ENCODE measurements at places on chromosomes 1 and 21.

DNA sequence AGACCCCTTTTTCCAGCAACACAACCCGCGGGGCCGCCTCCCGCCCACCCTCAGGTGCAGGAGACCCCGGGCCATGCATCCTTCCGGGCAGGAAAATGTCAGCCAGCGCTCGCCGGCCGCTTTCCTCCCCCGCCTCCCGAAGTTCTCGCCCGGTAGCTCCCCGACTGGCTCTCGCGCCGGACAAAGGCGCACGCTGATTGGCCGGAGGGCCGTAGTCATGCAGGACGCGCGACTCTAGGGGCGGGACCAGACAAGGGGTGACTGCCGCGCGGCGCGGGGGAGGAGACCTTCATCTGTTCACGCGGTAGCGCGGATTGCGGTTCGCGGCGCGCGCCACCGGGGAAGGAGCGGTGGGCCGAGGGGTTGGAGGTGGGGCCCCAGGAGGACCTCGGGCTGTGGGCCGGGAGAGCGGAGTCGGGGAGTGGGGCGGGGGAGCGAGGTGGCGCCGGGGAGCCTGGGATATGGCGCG lies at the start of gene FLVCR1:
FLVCR1 (plus strand) TSS at position 284 of the 469 bp plus-strand sequence; CDS start at position 462, 178 bp downstream.
- DNase-seq = peak; percentile 82

DNA sequence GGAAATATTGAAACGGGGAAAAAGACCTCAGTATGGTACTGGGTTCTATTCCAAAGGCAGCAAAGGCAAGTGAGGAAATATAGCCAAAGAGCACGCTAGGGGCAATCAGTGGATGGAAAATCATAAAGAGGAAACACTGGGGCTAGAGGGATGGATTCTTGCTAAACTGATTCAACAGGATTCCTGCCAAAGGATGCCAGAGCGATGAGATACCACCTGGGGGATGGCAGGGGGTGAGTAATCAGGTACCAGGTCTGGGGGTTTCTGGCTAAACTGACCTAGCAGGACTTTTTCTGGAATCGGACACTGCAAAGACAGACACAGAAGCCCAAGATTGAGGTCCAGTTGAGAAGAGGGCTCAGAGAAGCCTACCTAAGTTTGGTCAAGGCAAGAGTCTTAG lies 6.7 kb downstream of the CHI3L2 start:
- DNase-seq = no peak

DNA sequence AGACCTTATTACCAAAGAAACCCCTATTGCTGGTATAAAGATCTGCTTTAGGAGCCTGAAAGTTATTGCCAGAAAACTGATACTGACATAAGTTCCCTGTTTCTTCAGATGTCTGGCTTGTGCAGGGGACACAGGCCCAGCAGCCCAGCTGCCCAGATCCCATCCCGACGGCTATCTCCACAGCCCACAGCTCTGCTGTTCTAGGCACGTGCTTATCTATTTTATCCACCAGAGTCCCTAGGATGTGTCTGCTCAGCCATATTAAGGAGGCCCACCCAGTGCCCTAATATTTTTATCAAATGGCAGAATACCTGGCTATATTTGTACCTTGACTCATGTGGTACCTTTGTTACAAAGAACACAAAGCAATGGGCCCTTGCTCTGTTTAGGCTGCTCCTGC lies 58.9 kb downstream of the DDX20 start:
- DNase-seq = no peak

DNA sequence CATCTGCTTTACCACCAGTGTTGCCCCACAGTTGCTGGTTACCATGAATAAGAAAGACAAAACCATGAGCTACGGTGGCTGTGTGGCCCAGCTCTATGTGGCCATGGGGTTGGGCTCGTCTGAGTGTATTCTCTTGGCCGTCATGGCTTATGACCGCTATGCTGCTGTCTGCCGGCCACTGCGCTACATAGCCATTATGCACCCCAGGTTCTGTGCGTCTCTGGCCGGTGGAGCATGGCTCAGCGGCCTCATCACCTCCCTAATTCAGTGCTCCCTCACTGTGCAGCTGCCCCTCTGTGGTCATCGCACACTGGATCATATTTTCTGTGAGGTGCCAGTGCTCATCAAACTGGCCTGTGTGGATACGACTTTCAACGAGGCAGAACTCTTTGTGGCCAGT lies 14.0 kb downstream of the OR2G6 start:
- no peak for DNase-seq

DNA sequence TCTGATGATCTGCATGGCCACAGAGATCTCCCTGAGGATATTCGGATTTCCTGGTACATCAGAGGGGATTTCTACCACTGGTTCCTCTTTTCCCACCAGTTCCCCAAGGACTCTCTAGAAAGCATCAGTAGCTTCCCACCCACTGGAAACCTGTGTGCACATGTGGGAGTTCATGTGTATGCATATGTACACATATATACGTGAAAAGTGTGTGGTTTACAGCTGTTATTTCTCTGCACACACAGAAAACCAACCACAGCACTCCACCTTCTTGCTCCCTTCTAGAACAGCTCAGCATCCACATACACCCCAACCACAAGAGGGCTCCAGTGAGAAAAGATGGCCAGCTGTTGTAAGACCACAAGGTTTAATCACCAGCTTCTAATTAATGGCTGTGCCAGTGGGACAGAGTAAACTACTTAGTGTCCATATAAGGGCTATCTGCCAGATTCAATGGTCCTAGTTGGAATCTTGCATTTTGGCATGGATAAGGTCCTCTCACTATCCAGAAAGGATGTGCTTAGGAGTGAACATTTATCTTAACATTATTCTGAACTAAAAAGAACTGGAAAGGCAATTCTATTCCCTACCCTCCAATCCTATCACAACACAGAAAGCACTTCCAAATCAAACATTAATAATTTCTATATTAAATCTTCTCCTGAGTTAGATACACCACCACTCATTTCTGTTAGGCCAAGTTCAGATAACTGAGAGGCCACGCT lies 24.1 kb downstream of the GPR3 start:
- DNase-seq = peak; percentile 28

GRCh38 chr1:101175886-101176285 lies 60.9 kb upstream of the S1PR1 start:
- DNase-seq = no peak

GRCh38 chr1:25561421-25562100 lies 18.2 kb downstream of the LDLRAP1 start:
- DNase-seq = no peak

DNA sequence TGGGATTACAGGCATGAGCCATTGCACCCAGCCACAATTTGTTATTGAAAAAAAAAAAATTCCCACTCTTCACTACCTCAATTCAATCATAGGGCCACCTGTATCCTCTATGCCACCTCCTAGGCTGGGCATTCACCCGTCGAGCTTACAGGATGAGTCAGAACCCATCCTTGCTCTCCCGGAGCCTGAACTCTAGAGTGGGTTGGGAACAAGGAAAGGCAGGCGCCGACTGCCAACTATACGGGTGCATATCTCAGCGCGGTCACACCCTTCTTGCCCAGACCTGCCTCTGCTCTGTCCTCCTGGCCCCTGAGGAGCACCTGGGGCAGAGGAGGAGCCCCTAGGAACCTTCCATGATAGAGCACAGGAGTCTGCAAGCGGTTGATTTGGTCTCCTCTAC lies 21.4 kb upstream of the LBR start:
- DNase-seq = no peak

DNA sequence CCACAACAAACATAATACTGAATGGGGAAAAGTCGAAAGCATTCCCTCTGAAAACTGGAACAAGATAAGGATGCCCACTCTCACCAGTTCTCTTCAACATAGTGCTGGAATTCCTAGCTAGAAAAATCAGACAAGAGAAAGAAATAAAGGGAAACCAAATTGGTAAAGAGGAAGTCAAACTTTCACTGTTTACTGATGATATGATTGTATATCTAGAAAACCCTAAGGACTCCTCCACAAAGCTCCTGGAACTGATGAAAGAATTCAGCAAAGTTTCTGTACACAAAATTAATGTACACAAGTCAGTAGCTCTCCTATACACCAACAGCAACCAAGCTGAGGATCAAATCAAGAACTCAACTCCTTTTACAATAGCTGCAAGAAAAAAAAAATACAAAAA lies 6.9 kb upstream of the F13B start:
- DNase-seq = no peak

- no peak for DNase-seq
These were observed 111.2 kb upstream of the LBR start for GRCh38 chr1:225539069-225539468.

GRCh38 chr1:163672976-163673758 lies 351.4 kb downstream of the NUF2 start:
- DNase-seq = peak; percentile 8

DNA sequence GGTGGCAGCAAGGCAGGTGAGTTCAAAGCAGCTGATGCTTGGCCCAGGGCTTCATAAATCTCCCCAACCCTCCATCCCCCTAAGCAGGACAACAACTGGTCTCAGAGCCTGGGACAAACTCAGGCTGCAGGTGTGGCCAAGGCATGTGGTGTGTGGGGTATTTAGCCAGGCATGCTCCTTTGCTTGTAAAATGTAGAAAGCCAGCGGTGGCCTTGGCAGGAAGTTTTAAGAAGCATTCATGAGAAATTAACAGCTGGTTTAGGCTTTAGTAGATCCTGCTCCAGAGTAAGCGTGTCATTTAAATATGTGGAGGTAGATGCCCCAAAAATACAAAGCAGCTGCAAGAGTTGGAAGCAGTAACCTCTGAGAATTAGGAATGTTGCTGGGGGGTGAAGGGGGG lies 44.8 kb downstream of the NTPCR start:
- DNase-seq = no peak

All from fibroblast of skin of left biceps (primary cell).